ENCODE measurements at places on chromosomes 4 and X.

DNA sequence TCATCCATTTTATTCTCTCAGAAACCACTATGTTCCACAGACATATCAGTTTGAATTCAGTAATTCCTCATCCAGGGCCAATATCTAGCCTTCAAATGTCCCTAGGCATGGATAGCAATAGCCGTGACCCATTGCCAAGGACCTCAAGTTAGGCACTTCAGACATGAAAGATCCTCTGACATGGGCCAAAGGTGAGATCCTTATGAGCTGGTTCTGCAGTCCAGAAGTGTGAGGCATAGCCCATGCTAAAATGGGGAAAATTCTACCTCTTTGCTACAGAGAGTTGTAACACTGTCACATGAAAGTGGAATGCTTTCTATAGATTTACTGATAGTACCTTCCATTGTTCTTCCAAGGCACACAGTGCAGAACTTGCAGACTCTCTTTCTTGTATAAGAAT, 349.7 kb upstream of the GALNT7 start:
- DNase-seq: no peak

DNA sequence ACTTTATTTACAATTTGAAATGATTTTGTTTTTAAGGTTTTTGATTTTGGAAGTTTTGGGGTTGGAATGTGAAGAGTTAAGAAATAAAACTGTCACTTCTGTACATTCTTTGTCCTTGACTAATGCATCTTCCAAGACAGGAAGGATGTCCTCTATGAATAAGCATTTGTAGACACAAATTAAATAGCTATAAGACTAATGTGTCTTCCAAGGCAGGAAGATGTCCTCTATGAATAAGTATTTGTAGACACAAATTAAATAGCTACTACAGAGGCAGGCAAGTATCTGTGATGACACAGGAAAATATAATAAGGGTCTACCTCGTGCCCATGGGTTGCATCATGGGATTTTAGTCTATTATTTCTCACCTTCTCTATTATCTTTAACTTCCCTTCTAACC, 14.5 kb downstream of the PRSS48 start:
- DNase-seq: no peak

DNA sequence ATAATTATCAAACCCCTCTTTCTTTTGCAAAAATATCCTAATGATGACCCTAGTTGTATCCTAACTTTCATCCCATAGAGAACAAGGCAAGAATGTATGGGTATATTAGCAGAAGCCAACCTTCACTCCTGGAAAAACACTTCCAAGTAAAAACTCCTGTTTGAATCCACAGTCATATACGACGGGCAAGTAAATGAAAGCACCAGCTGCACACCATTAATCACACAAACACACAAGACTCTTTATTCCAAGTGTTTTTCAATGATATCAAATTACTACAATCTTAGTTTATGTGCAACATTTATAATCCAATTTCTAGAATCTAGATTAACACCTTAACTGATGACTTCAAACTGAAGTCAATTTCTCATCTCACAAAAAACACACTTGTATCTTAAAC, 22.9 kb downstream of the ACSL4 start:
- DNase-seq: no peak

- no peak for DNase-seq
These were observed 373.6 kb downstream of the MID1IP1 start for GRCh38 chrX:39174772-39175417.

GRCh38 chr4:18816228-18816895, 794.8 kb upstream of the LCORL start:
- no peak for DNase-seq

- no peak for DNase-seq
These were observed 605.6 kb upstream of the BOD1L1 start for GRCh38 chr4:14233126-14233525.

GRCh38 chr4:112318239-112319142, 21.3 kb downstream of the ALPK1 start:
- DNase-seq: no peak

- DNase-seq: no peak
These were observed 21.4 kb downstream of the SH3RF1 start for GRCh38 chr4:169249214-169249973.

- DNase-seq: peak; percentile 57
These were observed at the start of gene RHOH for GRCh38 chr4:40196724-40197281. Gene RHOH, plus strand, starts transcription at chr4:40197031. Its CDS starts 46,356 bp downstream, at chr4:40243387.

DNA sequence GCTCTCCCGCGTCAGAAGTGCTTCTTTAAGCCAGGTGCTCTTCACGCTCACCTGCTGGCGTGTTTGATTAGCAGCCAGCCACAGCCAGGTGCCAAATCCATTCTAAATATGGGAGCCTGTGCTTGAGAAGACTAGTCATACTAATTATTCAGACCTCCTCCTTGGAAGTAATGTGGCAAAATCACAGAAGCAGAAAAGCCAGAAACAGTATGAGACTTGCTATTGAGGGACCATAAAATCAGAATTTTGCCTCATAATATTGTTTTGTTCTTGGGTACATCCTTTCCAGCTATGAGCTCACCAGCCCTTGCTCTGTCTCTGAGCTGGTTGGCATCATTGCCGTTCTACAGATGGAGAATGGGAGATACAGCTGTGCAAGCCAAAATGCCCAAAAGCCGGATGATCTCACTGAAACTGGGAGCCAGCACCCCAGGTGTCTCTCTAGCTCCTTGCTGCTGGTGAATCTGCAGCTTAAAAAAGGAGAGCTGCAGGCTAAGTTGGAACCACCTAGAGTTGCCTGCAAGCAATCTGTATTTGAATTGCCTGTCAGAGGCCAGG, 205.4 kb downstream of the SHROOM3 start:
- DNase-seq: no peak

GRCh38 chr4:158051401-158052235, 121.2 kb downstream of the GASK1B start:
- DNase-seq: no peak

DNA sequence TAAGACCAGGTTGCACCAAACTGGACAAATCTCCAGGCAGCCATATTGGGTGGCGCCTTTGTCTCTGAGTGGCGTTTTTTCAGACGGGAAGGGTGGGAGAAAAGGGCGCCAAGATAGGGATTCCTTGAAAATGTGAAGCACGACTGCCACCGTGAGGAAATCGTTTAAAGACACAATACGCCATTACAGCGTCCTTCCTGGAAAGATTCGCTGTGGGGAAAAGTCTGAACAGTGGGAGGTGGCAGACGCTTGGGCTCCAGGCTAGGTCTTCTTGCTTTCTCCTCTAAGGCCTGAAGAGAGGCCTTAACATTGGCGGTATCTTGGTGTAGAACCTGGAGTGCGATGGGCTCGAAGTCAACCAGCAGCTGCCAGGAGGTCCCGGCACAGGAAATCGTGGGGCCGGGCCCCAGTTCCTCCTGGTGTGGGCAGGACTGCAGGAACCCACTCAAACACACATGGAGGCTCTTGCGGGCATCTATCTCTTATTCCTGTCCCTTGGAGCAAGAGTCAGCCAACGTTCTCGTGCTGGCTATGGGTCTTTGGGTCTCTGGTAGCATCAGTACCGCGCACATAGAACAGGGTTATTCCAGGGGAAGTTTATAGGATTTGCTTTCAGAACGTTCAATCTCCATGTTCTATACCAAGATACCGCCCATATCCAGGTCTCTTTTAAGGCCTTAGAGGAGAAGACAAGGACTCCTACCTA, 208.8 kb downstream of the OR13H1 start:
- DNase-seq: no peak
